ENCODE measurements at places on chromosomes 3 and 15.

DNA sequence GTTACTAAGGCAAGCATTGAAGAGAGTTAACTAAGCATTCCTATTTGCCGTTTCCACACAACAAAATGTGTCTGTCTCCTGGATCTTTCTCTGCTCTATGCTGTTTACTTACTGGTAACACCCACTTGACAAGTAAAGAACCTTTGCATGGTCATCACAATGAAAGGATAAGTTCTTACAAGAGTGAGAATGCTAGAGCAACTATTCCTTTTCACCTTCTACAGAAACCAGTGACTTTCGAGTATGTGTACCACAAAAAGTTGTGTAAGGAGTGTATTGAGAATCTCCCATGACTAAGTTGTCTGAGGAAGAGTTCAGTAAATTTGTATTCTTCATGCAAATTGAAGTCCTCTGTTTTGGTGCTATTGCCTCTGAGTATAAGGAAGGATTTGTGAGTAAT lies 10.8 kb downstream of the TIPARP start:
- DNase-seq = no peak

DNA sequence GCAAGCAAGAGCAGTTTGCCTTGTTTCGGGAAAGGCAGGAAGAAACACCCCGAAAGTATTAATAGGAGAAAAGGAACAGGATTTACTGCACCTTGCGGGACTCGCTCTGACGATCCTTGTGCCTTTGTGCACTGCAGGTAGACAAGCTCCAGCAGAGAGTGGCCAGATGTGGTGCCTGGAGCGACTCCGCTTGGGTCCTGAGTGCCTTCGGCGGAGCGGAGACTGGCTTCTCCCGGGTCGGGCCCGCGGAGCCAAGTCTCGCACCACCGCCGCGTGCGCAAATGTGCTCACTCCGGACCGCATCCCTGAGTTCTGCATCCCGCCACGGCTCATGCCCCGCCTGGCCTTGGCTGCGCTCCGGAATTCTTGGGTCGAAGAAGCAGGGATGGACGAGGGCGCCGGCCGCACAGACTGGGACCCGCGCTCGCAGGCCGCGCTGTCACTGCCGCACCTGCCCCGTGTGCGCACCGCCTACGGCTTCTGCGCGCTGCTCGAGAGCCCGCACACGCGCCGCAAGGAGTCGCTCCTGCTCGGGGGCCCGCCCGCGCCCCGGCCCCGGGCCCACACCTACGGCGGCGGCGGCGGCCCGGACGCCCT lies 769 bp downstream of the C2CD4A start:
- DNase-seq = no peak

DNA sequence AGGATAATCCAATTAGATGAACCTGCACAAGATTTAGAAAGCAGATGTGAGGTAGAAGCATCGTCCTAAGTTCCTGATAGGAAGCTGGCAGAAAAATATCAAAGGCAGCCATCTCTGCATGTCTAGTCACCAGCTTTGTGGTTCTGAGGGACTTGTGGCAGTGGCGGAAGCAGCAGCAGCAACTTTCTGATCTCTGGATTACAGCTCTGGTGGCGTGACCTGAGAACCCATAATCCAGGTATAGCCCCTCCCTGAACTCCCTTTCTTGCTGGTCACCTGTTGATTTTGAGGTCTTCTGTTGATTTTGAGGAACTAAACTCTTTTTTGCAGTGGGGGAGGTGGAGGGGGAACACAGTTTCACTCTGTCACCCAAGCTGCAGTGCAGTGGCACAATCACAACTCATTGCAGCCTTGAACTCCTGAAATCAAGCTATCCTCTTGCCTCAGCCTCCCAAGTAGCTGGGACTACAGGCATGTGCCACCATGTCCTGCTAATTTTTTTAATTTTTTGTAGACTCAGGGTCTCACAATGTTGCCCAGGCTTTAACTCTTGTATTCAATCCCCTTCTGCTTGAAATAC lies 7.9 kb downstream of the FSIP1 start:
- no peak for DNase-seq

DNA sequence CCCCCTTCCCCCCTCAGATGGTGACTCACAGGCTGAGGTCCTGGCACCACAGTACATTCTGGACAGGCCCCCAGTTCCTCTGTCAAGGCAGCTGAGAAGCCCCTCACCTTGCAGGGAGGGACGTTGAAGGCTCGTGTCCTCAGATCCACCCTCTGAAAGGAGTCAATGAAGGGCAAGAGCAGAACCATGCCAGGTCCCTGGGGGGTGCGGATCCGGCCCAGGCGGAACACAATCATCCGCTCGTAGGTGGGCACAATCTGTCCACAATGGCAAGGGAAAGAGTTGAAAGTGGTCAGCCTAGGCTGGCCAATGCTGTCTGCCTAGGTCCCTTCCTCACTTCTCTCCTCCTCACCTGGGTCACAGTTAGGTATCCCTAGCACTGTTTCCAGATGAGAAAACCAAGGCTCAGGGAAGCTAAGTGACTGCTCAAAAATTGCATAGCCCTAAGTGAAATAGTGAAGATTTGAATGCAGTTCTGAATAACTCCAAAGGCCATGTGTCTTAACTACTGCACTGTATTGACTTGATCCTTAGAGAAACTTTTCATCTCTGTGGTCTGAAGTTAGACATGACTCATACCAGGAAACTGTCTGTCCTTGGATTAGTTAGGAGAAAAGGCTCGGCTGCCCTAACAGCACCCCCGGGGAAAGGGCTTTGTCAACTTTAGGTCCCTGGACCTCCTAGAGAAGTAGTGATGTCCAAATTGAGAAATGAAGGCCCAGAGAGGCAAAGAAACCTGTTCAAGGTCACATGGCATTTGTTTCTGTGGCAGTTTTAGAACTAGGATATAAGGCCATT lies 2.9 kb downstream of the STOML1 start:
- no peak for DNase-seq

DNA sequence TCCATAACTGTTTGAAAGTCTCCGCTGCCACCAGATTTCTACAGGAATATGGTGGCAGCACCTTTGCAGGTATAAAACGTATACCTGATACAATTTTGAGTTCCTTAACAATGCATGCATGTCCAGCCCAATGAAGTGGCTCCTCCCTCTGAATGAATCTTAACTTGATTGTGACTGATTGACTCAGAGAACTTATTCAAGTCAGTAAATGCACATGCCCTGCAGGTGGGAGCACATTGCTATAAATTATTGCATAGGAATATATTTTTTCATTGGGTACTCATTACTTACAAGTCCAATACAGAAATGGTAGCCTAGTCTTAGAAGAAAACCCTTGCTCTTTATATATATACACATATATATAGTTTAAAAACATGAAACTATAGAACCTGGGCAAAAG lies 259.3 kb downstream of the BBX start:
- no peak for DNase-seq

DNA sequence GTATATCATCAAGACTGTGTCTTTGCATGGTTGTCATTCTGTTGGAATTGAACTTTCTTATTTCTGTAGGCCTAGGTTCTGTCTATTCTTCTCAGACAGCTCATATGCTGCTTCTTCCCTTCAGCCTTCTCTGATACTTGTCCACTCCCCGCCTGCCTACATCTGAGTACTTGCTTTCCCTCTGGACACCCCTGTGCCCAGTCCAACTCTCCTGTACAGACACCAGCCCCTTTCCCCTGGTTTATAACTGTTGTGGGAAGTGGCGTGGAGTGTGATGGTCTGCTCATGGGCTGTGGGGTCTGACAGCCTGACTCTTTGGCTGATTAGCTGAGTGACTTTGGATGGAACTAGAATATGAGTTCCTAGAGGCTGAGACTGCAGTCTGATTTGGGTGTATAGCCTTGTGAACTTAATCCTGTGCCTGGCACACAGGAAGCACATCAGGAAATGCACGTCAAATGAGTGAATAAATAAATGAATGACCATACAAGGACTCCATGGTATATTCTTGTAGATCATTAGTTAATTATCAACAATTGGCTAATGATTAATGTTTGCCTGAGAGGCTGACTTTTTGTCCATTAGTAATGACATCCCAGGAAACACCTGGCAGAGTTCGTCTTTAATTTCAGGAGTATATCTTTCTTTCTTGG lies 11.8 kb downstream of the CACNA1D start:
- DNase-seq = no peak

- no peak for DNase-seq
Observed at GRCh38 chr3:69149586-69149985, 27.2 kb upstream of the LMOD3 start.

DNA sequence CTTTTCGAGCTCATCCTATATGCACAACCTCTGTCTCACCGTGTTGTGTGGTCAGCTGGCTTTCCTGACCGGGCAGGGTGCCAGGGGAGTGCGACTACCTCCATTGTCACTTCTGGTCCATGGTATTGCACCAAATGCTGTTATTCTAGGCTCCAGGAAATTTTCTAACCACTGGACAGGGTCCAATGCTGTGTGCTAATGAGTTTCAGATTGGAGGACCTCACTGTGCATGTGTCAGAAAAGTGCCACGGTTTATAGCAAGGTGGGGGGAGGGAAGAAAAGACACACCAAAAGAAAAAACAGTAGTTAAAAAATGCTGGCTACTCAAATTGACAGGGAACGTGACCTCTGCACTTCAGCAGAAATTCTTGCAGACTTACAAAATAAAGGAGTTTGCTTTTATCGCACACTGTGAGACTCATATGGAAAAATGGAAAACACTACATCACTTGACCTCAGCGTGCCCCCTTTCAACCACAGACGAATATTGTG lies 480.1 kb downstream of the FOXP1 start:
- no peak for DNase-seq

- DNase-seq = no peak
Observed at GRCh38 chr3:50248387-50248786, 12.4 kb downstream of the GNAI2 start.

GRCh38 chr15:77988347-77989295 lies 88.9 kb downstream of the TBC1D2B start:
- no peak for DNase-seq

DNA sequence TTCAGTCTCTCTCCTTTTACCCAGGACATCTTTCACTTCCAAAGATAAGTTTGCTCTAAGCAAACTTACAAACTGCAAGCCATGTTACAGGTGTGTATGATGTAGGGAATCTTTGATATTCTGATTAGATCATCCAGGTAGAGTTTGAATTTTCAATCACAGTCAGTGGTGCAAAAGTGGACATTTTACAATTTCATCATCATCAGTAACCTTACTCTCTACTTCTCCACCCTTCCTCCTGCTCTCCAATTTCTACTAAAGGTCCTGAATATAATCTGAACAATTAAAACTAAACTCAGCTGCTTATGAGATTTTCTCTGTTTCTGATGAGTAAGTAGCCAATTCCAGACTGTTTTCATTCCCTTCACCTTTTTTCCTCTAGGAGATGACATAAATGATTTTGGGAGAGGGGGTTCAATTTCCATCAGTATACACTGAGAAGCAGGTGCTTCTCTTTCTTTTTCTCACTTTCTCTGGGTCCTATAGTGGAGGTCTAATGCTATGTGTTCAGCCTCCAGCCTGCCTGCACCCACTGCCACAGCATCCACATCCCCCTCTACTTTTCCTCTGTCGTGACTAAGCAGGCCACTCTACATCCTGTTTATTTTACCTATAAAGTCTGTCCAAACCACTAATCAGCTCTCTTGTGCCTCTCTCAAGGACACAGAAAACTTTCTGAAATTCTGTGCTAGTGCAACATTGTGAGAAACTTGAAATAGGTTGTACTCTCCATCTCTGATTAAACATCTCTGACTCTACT lies 27.6 kb downstream of the SUCNR1 start:
- no peak for DNase-seq

DNA sequence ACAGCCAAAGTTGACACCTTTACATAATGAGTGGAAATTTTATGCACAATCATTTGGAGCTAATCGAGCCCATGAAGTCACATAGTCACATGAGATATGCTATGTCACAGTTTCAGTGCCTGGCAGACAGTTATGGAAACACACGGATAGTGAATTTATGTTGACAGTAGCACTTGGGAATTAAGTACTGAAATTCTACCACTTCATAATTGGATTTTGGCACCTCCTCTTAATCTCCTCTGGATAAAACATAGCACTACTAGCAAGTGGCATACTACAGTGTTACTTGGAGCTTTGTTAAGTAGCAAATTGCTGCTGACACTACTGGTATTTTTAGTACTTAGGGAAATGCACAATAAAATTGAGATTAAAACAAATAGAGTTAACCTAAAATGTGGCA lies 1679.4 kb downstream of the OTOL1 start:
- DNase-seq = no peak

DNA sequence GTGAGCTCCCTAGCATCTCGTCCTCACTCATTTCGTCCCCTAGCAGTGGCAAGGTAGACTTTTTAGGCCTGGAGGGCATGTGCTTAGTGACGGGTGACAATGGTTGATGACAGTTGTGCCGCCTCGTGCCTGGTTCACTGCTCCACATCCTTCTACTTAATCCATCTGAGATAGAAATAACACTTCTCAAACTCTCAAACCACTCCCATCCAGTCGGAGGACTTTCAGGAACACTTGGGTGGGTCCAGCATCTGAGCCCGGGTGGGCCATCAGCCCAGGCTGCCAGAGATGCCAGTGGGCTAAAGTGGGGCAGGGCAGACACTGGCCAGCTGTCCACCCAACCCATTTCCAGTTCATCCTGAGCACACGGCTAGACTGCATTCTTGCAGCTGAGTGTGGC lies 79.7 kb upstream of the SMAD3 start:
- no peak for DNase-seq

DNA sequence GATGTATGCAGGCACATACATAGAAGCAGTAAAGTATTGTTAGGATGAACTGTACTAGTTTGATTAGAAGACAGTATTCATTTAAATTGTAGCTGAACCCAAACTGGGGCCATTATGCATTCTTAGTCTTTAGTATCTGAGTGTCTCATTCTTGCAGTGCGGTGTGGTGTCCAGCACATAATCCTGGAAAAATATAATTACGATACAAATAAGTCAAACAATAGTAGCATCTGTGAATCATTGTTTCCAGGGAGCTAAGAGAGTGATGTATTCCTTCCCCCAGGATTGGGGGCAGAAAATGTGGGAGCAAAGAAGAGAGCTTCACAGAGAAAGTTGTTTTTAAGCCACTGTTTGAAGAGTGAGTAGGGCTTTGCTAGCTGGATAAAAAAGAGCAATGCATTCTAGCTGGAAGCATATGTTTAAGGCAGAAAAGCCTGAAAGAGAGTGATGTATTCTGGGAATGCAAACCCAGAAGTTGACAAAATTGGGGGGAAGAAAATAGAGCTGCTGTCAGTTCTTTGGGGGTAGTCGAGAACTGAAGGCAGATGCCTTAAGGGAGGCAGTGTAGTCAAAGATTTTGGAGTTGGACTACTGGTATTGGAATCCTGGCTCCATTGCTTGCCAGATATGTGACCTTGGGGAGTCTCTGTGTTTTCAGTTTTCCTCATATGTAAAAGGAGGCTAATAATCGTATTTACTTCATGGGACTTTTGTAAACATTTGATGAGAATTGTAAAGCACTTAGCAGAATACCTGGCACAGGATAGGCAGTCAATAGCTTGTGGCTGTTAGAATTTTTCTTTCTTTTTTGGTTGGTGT lies 14.1 kb downstream of the SLMAP start:
- DNase-seq = no peak

DNA sequence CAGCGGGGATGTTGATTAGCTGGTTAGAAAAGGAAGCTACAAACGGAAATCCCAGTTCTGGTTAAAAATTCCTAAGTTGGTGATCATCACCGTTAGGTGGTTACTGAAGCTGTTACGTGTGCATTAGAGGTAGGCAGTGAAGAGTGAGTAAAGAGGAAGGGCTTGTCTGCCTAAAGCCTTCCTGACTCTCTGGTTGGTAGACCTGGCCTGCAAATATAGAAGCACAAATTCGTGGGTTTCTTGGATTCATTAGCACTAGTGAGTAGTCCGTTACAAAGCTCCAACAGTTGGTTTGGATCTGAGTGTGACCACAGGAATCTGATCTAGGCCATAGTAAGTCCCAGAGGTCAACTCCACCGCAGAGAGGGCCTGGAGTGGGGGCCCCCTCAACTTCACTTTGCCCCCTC lies 174.0 kb upstream of the TP63 start:
- peak; percentile 61 for DNase-seq

Data from H54 (cell line).